Stimulated activated CD4-positive, alpha-beta T cell treated with anti-CD3 and anti-CD28 coated beads, Interleukin-15, amount 100 ng/mL, for 1 hour (primary cell): ENCODE measurements at places on chromosomes 2 and 18.
A peak's percentile ranks its signal among the peaks of the same experiment; 100 is the strongest.

- peak; percentile 44 for DNase-seq
Measured at GRCh38 chr2:30239308-30239985, 8.1 kb downstream of the LBH start.

DNA sequence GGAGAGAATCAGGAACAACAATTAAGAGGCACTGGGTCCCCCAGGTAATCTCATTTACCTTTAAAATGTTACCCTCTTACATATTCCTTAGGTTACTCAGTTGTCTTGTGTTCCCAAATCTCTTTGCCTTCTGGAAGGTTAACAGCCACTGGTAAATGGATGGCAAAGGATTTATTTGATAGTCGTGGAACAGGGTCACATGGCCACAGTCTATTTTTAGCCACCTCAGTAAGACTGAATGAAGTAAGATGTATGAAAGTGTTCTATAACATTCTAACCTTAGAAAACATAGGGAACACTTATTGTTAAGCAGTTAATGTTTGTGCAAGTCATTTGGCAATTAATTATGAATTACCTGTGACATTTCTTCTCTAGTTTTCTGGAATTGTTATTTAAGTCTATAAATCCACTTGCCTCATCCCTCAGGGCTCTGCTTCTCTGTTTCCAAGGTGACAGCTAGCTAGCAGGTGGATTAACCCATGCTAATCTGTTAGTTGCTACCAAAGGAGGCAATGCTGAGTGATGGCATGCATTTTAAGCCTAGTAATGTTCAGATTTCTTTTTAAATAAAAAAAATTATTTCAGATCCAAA lies 211.0 kb downstream of the PIK3C3 start:
- DNase-seq, result no peak

GRCh38 chr2:114218383-114218782 lies 224.1 kb upstream of the DPP10 start:
- no peak for DNase-seq

GRCh38 chr2:241816431-241817121 lies 7.6 kb downstream of the NEU4 start:
- DNase-seq, result no peak

DNA sequence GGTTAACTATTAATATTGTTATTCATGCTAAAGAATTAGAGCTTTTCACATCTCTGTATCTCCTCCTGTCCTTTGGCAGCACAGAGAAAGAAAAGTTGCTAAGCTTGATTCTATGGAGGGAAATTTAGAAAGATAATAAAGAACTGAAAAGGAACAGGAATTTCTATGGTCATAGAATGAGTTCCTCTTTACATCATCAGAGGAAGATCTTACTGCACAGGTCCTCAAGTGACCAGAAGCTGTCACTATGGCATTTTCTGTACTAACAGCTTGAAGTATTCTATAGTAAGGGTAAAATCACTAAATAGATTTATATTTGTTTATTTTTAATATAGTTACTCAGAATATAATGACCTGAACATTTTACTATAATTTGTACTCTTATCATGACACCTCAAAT lies 6.0 kb upstream of the PRKD3 start:
- no peak for DNase-seq

DNA sequence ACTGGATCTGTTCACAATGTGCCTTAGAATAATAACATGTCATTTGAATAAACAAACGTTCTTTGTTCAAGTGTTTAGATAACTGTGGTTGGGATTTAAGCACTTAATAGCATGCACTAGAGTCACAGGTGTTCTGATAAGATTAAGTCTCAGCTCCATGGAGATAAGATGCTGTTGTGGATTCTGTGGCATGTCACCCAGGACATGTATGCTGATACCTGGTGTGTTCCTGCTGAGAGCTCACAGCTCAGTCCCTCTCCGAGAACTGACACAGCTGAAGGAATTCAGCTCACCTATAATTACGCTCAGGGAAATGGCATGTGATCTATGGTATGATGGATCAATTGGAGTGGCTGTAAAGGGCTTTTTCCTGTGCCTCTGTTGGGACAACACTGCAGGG lies 75.4 kb upstream of the ST6GAL2 start:
- no peak for DNase-seq

- no peak for DNase-seq
Measured at GRCh38 chr2:232512602-232513001, 7.6 kb upstream of the PRSS56 start.

DNA sequence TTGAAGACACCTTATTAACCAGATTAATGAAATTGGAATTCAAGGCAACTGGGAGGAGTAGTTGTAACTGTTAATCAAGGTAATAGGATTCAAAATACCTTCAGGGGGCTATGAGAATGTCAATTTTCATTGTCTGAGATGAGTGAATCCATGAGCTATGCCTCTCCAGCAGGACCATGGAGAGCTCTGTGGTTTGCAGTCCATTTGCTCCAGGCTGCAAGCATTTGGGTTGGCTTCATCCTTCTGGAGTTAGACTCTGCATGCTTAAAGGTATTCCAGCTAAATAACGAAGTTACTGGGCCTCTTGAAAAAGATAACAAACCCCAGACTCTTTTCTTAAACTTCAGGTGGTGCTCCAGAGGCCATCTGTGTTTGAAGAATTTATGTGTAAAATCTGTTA lies 207.1 kb upstream of the SLC8A1 start:
- DNase-seq, result no peak

DNA sequence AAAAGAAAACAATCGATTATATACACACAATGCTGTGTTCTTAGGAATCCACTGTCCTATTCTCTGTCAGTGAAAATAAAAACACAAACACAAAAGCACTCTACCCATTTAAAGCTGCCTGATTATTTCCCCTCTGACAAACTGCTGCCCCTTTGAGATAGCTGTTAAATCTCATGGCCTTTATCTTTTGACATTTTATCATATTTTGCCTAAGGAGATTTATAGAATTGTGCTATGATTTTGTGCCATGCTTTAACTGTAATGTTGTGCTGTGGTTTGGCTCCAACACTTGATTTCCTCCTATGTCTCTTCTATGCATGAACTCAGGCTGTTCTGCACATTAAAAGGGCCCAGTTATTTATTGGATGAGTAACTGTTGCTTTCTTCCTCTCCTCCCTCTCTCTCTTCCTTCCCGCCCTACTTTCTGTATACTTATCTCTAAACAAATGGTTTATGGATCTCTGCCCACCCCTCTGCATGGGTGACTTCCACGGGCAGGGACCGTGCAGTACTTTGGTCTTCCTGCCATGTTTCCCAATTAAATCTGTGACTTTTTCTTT lies 1096.6 kb downstream of the TSN start:
- no peak for DNase-seq

DNA sequence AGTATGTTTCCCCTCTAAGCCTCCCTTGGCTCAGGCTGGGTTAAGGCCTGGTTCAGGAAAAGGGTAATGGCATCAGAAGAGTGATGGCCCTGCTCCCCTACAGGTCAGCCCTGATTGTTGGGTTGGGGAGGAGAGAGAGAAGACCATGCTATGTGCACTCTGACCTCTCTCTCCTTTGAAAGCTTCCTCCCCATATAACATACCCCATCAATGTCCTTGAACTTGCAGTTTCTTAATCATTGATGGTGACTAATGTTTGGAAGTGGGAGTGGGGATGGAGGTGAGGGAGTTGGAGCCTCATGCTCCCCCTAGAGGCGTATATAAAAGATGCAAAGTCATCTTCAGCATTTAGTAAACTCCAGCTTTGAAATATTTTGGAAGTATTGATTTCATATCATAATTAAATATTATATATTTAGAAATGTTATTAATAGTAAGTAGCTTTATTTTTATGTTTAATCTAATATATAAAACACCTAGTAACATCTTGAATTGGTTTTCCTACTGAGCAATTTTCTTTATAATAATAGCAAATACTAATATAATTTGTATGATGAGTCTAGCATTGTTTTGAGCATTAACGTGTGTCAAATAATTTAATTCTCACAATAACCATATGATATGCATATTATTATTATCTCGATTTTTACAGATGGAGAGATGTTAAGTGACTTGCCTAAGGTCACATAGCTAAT lies 8.8 kb downstream of the PLCL1 start:
- DNase-seq, result no peak

DNA sequence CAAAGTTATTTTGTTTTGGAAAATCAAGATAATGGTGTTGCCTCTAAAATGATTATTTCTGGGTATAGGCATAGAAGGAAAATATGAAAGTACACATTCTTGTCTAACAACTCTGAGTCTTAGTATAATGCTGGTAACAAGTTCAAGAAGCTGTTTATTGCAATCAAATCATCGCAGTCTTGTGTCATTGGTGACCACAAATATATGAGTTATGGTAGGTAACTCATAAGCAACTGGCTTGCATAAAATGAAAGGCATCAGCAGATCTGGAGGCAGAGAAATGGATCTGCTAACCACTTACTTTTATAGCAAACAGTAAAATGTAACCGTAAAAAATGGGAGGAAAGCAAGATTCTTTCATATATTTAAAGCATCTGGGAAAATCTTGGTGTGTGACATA lies 156.2 kb upstream of the TCF4 start:
- DNase-seq, result no peak

DNA sequence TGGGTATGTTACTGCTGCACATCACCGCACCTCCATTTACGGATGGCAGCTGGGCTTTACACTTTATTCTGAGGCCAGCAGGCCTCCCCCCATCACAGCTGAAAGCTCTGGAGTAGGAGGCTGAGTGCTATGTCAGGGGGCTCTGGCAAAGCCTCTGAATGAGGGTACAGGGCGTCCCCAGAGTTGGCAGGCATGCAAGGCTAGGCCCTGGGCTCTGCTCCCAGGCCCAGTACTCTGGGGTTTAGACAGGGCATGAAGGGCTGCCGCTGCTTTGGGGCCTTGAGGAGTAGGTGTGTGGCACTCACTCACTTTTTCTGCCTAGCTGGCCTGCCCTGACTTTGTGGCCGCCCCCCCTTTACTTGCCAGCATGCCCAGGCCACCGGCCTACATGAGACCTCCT lies 90.8 kb downstream of the WDSUB1 start:
- DNase-seq, result no peak
